ENCODE measurements at places on chromosomes 1 and 21. TPM values are rescaled to one million over a fixed set of nuclear protein-coding genes. Genes with fewer than 3 reads are reported as not detected.

- H3K27ac ChIP-seq = no peak overlapping the region
- H3K4me1 ChIP-seq = no peaks in the 10 kb centered on the region
- no peaks in the 10 kb centered on the region for H3K27me3 ChIP-seq
These were observed 21.0 kb upstream of the RAP1A start for GRCh38 chr1:111598544-111598943.

DNA sequence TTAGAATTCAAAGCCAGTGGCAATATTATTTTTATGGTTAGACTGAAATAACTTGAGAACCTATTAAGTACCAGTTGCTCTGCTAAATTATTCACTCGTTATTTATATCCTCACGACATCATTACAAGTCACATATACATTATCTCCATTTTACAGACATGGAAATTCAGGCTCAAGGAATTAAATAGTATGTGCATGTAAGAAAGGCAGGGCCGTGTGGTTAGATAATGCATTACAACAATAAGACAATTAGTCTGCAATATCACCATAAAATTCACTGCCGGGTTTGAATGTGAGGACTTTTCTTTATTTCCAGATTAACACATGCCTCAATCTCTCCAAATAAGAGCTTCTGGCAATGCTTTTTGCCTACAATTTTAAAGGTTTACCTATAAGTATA lies 523.4 kb downstream of the PTBP2 start:
- no peak overlapping the region for H3K27ac ChIP-seq
- DNase-seq = no peak
- H3K4me3 ChIP-seq = no peak overlapping the region

DNA sequence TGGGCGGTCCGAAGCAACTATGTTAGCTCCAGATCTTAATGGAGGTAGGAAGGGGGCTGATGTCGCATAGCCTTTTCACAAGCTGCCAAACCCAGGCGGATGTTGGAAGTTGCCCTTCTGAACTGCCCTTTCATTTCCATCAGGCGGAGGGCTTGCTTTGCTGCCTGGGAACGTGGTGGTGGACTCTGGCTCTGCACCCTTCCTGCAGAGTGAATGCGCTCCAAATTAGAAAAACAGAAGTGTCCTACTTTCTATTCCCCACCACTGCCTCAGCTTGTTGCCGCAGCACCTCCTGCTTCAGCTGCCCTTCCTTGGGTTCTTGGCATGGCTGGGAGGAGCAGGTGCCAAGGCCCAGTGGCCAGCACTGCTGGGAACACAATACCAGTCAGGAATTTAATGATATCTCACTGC lies 60.6 kb downstream of the AK4 start:
- H3K4me1 ChIP-seq = peaks cover 12% of the 10 kb centered on the region
- H3K36me3 ChIP-seq = no peaks in the 10 kb centered on the region
- H3K27me3 ChIP-seq = no peaks in the 10 kb centered on the region

Gene ZSWIM5
- total RNA-seq = 1.7 TPM

Gene KCNJ10
- 1.6 TPM for total RNA-seq

Gene OR2T11
- not detected for total RNA-seq

GRCh38 chr1:216330262-216330661 lies 93.0 kb downstream of the USH2A start:
- H3K27ac ChIP-seq = no peak overlapping the region
- no peak for DNase-seq
- H3K36me3 ChIP-seq = no peaks in the 10 kb centered on the region

Gene KISS1
- 0.50 TPM for total RNA-seq

DNA sequence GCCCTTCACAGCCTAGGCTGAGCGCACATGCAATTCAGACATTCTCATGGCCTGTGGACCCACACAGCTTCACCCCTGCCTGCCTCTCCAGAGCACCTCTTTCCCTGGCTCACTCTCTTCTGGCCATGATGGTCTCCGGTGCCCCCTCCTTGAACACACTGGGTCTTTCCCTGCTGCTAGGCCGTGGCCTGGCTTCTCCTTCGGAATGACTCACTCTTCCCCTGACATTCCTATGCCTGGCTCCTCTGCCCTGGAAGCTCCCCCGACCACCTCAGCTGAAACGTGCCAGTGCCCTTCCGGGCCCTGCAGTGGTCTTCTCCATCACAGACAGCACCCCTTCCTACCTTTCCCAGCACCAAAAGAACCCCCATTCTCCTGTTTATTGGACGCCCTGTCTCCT lies 28.3 kb downstream of the EPHA8 start:
- H3K36me3 ChIP-seq = no peaks in the 10 kb centered on the region
- no peaks in the 10 kb centered on the region for H3K27me3 ChIP-seq
- DNase-seq = no peak
- H3K4me1 ChIP-seq = no peaks in the 10 kb centered on the region

Gene IFFO2
- 7.4 TPM for total RNA-seq

DNA sequence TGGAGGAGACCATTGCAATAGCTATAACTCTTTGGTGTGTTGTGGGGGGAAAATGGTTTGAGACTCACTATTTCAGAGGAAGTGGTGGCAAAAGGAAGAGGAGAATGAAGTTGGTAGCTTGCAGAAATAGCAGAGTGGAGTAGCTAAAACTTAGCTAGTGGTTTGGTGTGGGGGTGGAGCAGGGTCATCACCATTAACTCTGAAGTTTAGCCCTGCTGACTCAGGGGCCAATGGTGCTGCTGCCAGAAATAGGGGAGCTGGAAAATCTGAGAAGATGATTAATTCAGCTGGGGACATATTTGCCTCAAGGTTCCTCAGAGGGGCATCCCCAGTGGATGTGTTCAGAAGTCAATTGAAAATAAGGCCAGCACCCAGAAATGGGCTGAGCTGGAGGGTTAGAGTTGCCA lies 65.4 kb downstream of the RUNX1 start:
- no peak overlapping the region for H3K4me3 ChIP-seq
- no peak for DNase-seq
- H3K27ac ChIP-seq = no peak overlapping the region
- no peaks in the 10 kb centered on the region for H3K36me3 ChIP-seq
- no peaks in the 10 kb centered on the region for H3K4me1 ChIP-seq

Gene PCBP3
- 0.37 TPM for total RNA-seq

DNA sequence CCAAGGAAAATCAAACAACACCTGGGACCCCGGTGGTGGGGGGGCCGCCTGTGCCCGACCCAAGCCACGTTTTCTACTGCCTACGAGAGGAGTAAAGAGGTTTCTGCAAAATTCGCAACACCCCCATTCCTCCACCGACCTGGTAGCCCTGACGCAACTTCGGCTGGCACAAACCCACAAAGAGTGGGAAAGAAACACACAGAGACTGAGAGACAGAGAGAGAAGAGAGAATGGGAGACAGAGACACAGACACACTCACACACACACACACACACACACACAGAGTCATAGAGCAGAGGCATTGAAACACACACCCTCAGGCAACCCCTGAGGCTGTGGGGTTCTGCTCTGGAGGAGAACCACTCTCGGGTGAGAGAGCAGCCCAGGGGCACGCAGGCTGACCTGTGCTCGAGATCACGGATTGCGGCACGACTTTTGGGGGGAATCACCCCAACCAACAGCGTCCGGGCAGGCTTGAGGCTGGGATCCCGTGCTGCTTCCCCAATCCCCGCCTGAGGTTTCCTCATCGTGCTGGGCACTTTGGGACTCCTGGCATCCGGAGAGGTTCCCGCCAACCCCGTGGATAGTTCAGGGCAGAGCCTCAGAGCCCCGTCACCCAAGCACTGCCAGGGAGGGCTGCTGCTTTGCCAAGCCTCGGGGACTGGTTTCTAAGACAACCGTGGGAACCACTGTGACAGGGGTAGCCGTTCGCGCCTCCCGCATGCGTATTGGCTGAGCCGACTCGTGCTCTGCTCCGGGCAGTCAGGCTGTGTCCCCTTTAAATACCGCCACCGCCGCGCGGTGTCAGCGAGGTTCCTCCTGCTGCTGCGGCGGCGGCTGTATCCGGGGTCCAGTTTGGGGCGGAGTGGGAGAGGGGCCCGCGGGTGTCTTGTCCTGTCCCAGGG lies 682.4 kb upstream of the TPTE start:
- H3K27me3 ChIP-seq = no peaks in the 10 kb centered on the region
- DNase-seq = no peak
- H3K4me3 ChIP-seq = peak overlapping the region; percentile 19
- H3K36me3 ChIP-seq = no peaks in the 10 kb centered on the region
- H3K4me1 ChIP-seq = no peaks in the 10 kb centered on the region

DNA sequence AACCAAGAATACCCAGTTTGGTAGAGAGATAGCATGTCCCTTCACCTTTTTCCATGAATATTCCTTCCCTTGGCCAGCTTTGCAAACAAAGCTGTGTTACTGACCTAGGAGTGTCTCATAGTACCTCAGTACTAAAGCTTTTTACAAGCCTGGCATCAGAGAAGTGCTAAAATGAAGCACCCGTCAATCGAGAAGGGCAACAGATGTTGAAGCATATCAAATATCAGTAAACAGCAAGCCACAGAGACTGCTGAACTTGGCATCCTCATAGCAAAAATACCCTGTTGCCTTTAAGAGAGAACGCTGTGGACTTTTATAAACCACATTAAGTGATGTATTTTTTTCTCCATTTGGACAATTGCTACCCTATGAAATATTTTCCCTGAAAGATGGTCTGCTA lies 128.6 kb upstream of the HOOK1 start:
- H3K27me3 ChIP-seq = no peaks in the 10 kb centered on the region
- H3K27ac ChIP-seq = no peak overlapping the region
- DNase-seq = no peak
- peaks cover 1% of the 10 kb centered on the region for H3K4me1 ChIP-seq

DNA sequence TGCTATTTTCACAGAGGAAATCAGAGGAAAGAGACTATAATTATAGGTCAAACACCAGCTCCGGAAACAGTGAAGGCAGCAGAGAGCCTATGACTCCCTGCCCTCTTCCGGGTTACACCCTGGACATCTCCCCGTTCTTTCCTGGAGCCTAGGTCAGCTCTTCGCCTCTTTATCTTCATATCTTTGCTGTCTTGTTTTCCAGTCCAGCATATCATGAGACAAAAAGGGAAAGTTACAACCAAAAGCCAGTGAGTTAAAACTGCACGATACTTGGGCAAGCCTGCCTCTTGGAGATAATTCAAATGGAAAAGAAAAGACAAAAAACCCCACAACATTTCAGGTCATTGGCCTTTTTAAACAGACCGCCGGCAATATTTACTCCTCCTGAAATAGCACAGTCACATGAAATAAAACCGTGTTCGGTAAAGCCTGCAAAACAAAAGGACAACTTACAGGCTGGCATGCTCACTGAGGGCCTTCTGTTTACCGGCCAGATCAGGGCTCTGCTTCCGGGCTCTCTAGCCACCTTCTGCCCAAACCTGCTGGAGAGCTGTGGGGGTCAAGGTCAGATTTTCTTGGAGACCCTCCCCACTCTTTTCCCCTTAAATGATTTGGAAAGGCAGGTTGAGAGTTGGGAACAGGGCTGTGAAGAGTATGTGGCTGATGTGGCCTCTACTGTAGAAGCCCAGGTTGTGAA lies 42.8 kb upstream of the PPP2R5A start:
- no peaks in the 10 kb centered on the region for H3K36me3 ChIP-seq
- H3K4me1 ChIP-seq = peaks cover 2% of the 10 kb centered on the region
- no peak for DNase-seq
- peak overlapping the region; percentile 96 for H3K27ac ChIP-seq
- H3K27me3 ChIP-seq = no peaks in the 10 kb centered on the region

- no peaks in the 10 kb centered on the region for H3K27me3 ChIP-seq
- no peaks in the 10 kb centered on the region for H3K4me1 ChIP-seq
- no peak overlapping the region for H3K4me3 ChIP-seq
- H3K36me3 ChIP-seq = no peaks in the 10 kb centered on the region
These were observed 231.8 kb downstream of the NEGR1 start for GRCh38 chr1:72050551-72050950.

DNA sequence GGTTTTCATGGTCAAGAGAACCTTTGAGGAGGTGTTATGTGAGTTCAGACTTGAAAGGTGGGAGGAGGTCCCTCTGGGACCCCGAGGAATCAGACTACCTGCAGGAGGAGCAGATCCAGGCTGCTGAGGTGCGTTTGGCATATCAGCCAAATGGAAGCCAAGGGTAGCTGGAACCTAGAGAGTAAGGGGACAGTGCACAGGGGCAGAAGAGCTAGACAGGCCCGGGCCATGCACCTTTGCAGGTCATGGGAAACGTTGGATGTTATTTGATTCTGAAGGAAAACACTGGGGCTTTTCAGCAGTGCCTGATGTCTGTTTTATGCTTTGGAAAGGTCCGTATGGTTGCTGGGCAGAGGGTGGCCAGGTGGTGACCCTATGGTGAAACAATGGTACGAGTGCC lies 169.2 kb downstream of the PGBD5 start:
- H3K4me3 ChIP-seq = no peak overlapping the region
- peaks cover 4% of the 10 kb centered on the region for H3K4me1 ChIP-seq
- peaks cover 29% of the 10 kb centered on the region for H3K36me3 ChIP-seq
- DNase-seq = no peak
- H3K27me3 ChIP-seq = no peaks in the 10 kb centered on the region

GRCh38 chr1:200912737-200913407 lies 18.2 kb downstream of the INAVA start:
- DNase-seq = no peak
- H3K4me3 ChIP-seq = no peak overlapping the region
- no peaks in the 10 kb centered on the region for H3K27me3 ChIP-seq
- no peak overlapping the region for H3K27ac ChIP-seq

GRCh38 chr1:107326824-107327445 lies 186.1 kb downstream of the NTNG1 start:
- H3K27ac ChIP-seq = no peak overlapping the region
- H3K27me3 ChIP-seq = no peaks in the 10 kb centered on the region
- no peak overlapping the region for H3K4me3 ChIP-seq
- DNase-seq = no peak

Gene C1orf87
- total RNA-seq = not detected

DNA sequence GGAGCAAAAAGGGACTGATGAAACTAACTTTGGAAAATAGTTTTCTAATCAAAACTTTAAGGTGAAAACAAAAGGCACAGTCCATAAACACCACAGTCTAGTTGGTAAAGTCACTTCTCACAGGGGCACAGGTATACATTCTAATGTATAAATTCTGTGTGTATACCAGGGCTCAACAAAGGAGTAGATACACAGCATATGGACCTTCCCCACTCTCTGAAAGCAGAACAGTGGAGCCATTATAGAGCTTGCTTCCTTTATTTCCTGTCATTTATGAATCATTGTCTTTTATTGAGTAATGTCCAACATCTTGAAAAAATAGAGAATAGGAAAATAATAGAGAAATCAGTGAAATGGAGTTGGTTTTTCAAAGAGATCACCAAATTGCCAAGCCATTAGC lies 746.5 kb upstream of the CHRM3 start:
- no peak overlapping the region for H3K4me3 ChIP-seq
- H3K27me3 ChIP-seq = no peaks in the 10 kb centered on the region
- H3K36me3 ChIP-seq = no peaks in the 10 kb centered on the region
- no peak for DNase-seq
- no peak overlapping the region for H3K27ac ChIP-seq

DNA sequence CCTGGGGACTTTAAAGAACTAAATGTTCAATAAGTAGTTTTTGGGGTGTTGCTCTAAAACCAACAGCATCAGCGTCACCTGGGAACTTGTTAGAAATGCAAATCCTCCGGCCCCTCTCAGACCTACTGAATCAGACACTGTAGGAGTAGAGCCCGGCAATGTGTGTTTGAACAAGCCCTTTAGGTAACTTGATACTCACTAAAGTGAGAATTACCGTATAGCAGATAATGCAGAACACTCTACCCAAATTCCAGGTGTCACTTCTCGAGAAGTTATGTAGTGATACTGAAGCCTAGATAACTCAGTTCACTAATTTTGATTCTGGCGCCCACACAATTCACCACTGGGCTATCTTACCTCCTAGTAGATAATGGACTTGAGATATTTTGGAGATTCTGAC lies 3.7 kb upstream of the DPT start:
- H3K27ac ChIP-seq = no peak overlapping the region
- no peaks in the 10 kb centered on the region for H3K36me3 ChIP-seq
- peaks cover 2% of the 10 kb centered on the region for H3K4me1 ChIP-seq
- H3K4me3 ChIP-seq = no peak overlapping the region

Gene COL9A2
- 0.19 TPM for total RNA-seq
